ENCODE measurements at places on chromosomes 6 and 20. TPM values are rescaled to one million over a fixed set of nuclear protein-coding genes. Genes with fewer than 3 reads are reported as not detected.

Gene GRM1
- total RNA-seq, result not detected

Gene ULBP2
- 3.3 TPM for total RNA-seq

Gene ADGRF5
- total RNA-seq, result not detected

Gene EEF1A2
- total RNA-seq, result 154 TPM

Gene SYNDIG1
- total RNA-seq, result 2.0 TPM

Gene KIF25
- total RNA-seq, result not detected

Gene SEL1L2
- not detected for total RNA-seq

Gene ECT2L
- not detected for total RNA-seq

Gene C4B
- total RNA-seq, result 1.5 TPM

Gene RIPOR3
- 0.08 TPM for total RNA-seq

Gene RAD21L1
- total RNA-seq, result not detected
